Activated CD8-positive, alpha-beta memory T cell treated with anti-CD3 and anti-CD28 coated beads, Interleukin-2, amount 10 ng/mL, durations not matched to agents 7 days and 5 days (primary cell): ENCODE measurements at places on chromosomes 5 and 9. TPM values are rescaled to one million over a fixed set of nuclear protein-coding genes. Genes with fewer than 3 reads are reported as not detected.

GRCh38 chr5:169287529-169287928, 13.4 kb downstream of the SLIT3 start:
- H3K4me3 ChIP-seq, result no peak overlapping the region
- no peaks in the 10 kb centered on the region for H3K27me3 ChIP-seq
- no peak overlapping the region for H3K27ac ChIP-seq
- no peak for DNase-seq
- H3K4me1 ChIP-seq, result no peaks in the 10 kb centered on the region

The SURF2 gene
- total RNA-seq, result 14.9 TPM

The TRIM7 gene
- total RNA-seq, result 1.7 TPM

- H3K27ac ChIP-seq, result no peak overlapping the region
- no peaks in the 10 kb centered on the region for H3K36me3 ChIP-seq
- DNase-seq, result no peak
- H3K27me3 ChIP-seq, result no peaks in the 10 kb centered on the region
Observed at GRCh38 chr5:106699198-106699597, 971.5 kb downstream of the EFNA5 start.

The GARNL3 gene
- 4.3 TPM for total RNA-seq

GRCh38 chr9:91547081-91547480, 123.4 kb upstream of the NFIL3 start:
- peaks cover 12% of the 10 kb centered on the region for H3K27me3 ChIP-seq
- H3K4me3 ChIP-seq, result no peak overlapping the region
- peaks cover 13% of the 10 kb centered on the region for H3K4me1 ChIP-seq
- no peak for DNase-seq

- no peak for DNase-seq
- H3K27ac ChIP-seq, result no peak overlapping the region
- H3K27me3 ChIP-seq, result no peaks in the 10 kb centered on the region
- H3K4me1 ChIP-seq, result no peaks in the 10 kb centered on the region
Observed at GRCh38 chr9:25449503-25449902, 228.7 kb downstream of the TUSC1 start.

DNA sequence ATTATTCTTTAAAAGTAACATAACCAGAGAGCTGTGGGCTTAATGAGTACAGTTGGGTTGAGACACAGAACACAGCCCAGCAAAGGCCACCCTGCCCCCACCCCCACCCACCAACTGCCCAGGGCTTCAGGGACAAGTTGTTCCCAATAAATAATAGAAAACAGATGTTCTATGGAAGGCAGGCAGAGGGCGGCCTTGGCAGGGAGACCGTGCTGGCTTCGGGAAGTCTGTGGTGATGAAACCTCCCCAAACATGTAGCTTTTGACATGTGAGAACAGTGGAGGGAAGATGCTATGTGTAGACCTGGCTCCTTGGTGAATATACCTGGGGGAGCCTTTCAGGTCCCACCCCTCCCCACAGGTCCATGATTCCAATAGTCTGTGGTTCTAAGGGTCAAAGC, 10.0 kb downstream of the TRAF1 start:
- H3K36me3 ChIP-seq, result peaks cover 80% of the 10 kb centered on the region
- peak overlapping the region; percentile 37 for H3K4me3 ChIP-seq
- H3K27ac ChIP-seq, result peak overlapping the region; percentile 79
- no peak for DNase-seq
- H3K27me3 ChIP-seq, result no peaks in the 10 kb centered on the region

- H3K4me1 ChIP-seq, result peaks cover 44% of the 10 kb centered on the region
- no peak overlapping the region for H3K4me3 ChIP-seq
- peaks cover 3% of the 10 kb centered on the region for H3K27me3 ChIP-seq
- H3K27ac ChIP-seq, result no peak overlapping the region
Observed at GRCh38 chr9:97924386-97924785, 2.1 kb upstream of the TRMO start.

GRCh38 chr5:96835791-96836191, 28.0 kb upstream of the ERAP1 start:
- peaks cover 6% of the 10 kb centered on the region for H3K27me3 ChIP-seq
- H3K4me3 ChIP-seq, result no peak overlapping the region
- H3K36me3 ChIP-seq, result no peaks in the 10 kb centered on the region

The MED10 gene
- 48.4 TPM for total RNA-seq

The SLCO6A1 gene
- not detected for total RNA-seq

DNA sequence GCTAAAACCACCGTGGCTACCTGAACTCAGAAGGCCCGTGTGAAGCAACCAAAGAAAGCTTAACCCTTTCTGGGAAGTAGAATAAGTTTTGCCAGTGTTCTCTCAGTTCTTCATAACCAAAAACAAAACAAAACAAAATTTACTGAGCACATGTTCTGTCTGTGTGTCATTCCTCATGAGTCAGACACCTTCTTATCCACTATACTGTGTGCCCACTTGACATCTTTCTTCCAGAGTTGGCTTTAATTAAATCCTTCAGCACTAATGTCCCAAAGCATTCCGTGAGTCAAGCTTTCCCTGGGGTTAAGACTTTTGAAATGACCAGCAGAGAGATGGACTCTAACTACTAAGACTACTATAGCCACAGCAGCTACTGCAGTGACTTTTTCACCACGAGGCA, 61.3 kb downstream of the GLIS3 start:
- DNase-seq, result no peak
- H3K36me3 ChIP-seq, result no peaks in the 10 kb centered on the region
- H3K27ac ChIP-seq, result no peak overlapping the region
- peaks cover 7% of the 10 kb centered on the region for H3K4me1 ChIP-seq

DNA sequence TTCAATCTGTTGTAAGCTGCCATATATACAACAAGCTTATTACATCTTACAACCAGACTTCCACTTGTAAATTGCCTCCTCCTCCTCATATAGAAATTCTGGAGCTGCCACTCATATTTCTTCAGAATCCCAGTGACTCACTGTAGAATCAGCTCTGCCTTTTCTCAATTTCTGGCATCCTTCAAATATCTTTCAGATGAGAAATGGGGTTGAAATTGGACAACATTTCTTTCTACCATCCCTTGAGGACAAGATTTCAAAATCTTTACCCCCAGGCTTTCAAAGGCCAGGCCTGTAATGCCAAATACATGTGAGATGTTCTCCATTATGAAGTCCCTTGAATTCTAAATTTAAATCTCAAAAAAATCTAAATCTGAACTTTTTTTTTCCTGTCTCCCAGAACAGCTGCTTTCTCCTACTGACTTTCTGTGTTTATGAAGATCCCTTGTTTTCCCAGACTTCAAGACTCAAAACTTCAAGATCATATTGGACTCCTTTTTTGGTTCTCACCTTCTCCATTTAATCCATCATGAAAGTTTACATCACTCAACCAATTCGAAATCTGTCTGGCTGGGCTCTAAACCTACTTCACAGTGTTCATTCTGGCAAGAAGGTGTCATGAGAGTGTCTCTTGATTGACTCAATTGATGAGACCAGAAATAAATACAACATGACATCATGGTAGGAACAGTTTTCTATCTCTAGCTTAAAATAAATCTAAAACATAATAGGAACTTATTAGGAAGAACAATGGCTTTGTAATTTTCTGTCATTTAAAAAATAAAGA, 109.8 kb downstream of the HMHB1 start:
- H3K27me3 ChIP-seq, result peaks cover 7% of the 10 kb centered on the region
- H3K4me1 ChIP-seq, result peaks cover 7% of the 10 kb centered on the region
- H3K27ac ChIP-seq, result no peak overlapping the region
- H3K4me3 ChIP-seq, result no peak overlapping the region

DNA sequence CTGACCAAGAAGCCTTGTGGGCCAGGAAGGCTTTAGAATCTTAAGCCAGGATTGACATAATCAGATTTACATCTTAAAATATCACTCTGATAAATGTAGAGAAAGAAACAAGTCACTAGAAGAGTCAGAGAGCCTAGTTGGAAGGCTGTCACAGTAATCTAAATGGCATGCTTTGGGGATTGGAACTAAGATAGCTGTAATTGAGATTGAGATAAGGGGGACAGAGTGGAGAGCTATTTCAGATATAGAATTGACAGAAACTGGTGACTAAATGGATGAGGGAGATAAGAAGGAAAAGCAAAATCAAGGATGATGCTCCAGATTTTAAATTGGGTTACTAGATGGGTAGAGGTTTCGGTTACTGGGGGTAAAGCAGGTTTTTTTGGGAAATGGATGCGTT, 100.5 kb downstream of the XRCC4 start:
- no peak overlapping the region for H3K4me3 ChIP-seq
- H3K4me1 ChIP-seq, result no peaks in the 10 kb centered on the region
- no peaks in the 10 kb centered on the region for H3K27me3 ChIP-seq

DNA sequence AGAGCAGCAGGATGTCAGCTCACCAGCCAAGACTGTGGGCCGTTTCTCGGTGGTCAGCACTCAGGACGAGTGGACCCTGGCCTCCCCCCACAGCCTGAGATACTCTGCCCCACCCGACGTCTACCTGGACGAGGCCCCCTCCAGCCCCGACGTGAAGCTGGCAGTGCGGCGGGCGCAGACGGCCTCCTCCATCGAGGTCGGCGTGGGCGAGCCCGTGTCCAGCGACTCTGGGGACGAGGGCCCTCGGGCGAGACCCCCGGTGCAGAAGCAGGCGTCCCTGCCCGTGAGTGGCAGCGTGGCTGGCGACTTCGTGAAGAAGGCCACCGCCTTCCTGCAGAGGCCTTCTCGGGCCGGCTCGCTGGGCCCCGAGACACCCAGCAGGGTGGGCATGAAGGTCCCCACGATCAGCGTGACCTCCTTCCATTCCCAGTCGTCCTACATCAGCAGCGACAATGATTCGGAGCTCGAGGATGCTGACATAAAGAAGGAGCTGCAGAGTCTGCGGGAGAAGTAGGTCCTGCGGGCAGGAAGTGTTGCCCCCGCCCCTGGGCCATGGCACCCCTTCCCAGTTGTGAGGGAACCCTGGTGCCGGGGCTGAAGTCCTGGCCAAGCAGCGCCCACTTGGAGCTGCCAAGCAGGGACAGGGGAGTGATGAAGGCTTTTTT, 108.9 kb downstream of the WNK2 start:
- peaks cover 7% of the 10 kb centered on the region for H3K27me3 ChIP-seq
- H3K36me3 ChIP-seq, result no peaks in the 10 kb centered on the region
- H3K4me1 ChIP-seq, result no peaks in the 10 kb centered on the region
- H3K4me3 ChIP-seq, result no peak overlapping the region

The CREB3 gene
- 24.7 TPM for total RNA-seq

GRCh38 chr5:132414634-132415378, 45.3 kb downstream of the SLC22A5 start:
- peaks cover 62% of the 10 kb centered on the region for H3K4me1 ChIP-seq
- H3K4me3 ChIP-seq, result peak overlapping the region; percentile 97
- no peak for DNase-seq
- H3K27ac ChIP-seq, result peak overlapping the region; percentile 99
- H3K27me3 ChIP-seq, result no peaks in the 10 kb centered on the region
- peaks cover 60% of the 10 kb centered on the region for H3K36me3 ChIP-seq

- no peak overlapping the region for H3K4me3 ChIP-seq
- no peaks in the 10 kb centered on the region for H3K27me3 ChIP-seq
- no peaks in the 10 kb centered on the region for H3K4me1 ChIP-seq
- no peak overlapping the region for H3K27ac ChIP-seq
Observed at GRCh38 chr5:40171971-40172370, 507.7 kb upstream of the PTGER4 start.

The SHB gene
- 1.1 TPM for total RNA-seq

The OR13F1 gene
- not detected for total RNA-seq

The MEGF9 gene
- total RNA-seq, result 6.4 TPM

DNA sequence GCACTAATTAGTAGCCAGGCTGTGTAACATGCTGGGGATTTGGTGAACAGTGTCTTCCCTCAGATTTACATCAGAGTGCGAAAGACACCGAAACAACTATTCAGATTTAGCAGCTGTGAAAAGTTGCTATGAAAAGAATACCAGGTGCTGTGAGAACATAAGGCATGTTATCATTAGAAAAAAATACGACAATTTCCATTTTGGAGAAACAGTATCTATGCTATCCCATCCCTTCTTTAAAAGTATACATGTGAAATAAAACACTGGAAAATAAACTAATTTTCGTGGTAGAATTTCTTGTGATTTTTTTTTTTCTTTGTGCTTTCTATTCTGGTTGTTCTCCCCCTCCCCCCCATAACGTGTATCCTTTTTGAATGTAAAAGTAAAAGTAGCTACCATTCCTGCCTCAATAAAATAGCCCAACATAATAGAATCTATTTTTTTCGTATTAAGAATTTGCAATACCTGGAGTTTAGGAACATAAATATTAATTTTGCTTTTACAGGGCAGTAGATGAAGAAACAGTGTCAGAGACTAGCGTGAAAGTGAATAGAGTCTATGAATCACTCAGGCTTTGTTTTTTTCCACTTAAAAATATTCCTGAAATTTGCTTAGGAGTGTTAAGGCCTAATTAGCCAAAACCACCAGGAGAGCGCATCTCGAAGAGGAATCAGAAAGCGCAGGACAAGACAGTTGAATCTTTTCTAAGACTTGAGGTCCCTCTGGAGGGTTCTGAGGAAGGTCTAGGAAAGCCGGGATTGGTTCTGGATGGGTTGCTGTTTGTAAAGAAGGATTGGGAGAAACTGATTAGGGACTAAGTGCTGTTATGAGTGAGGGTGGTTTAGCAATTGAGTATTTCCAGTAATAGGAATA, 813 bp upstream of the SLU7 start:
- DNase-seq, result no peak
- peak overlapping the region; percentile 96 for H3K27ac ChIP-seq
- H3K27me3 ChIP-seq, result no peaks in the 10 kb centered on the region
- H3K36me3 ChIP-seq, result peaks cover 29% of the 10 kb centered on the region
- H3K4me1 ChIP-seq, result peaks cover 67% of the 10 kb centered on the region

GRCh38 chr5:11801061-11801460, 103.2 kb downstream of the CTNND2 start:
- no peaks in the 10 kb centered on the region for H3K4me1 ChIP-seq
- H3K27me3 ChIP-seq, result no peaks in the 10 kb centered on the region
- no peak for DNase-seq
- H3K36me3 ChIP-seq, result no peaks in the 10 kb centered on the region

The PLAC8L1 gene
- 0.50 TPM for total RNA-seq

GRCh38 chr9:84758817-84759216, 89.3 kb downstream of the NTRK2 start:
- peak overlapping the region; percentile 63 for H3K27ac ChIP-seq
- peak overlapping the region; percentile 1 for H3K4me3 ChIP-seq
- H3K36me3 ChIP-seq, result peaks cover 13% of the 10 kb centered on the region
- H3K4me1 ChIP-seq, result peaks cover 44% of the 10 kb centered on the region
- peaks cover 2% of the 10 kb centered on the region for H3K27me3 ChIP-seq
